ENCODE measurements at places on chromosomes 2 and 18.

GRCh38 chr2:98313492-98314250, 32.6 kb upstream of the CNGA3 start:
- DNase-seq: no peak

GRCh38 chr2:228956701-228957474, 314.2 kb downstream of the PID1 start:
- DNase-seq: no peak

GRCh38 chr2:904246-905024, 46.2 kb upstream of the SNTG2 start:
- DNase-seq: no peak

DNA sequence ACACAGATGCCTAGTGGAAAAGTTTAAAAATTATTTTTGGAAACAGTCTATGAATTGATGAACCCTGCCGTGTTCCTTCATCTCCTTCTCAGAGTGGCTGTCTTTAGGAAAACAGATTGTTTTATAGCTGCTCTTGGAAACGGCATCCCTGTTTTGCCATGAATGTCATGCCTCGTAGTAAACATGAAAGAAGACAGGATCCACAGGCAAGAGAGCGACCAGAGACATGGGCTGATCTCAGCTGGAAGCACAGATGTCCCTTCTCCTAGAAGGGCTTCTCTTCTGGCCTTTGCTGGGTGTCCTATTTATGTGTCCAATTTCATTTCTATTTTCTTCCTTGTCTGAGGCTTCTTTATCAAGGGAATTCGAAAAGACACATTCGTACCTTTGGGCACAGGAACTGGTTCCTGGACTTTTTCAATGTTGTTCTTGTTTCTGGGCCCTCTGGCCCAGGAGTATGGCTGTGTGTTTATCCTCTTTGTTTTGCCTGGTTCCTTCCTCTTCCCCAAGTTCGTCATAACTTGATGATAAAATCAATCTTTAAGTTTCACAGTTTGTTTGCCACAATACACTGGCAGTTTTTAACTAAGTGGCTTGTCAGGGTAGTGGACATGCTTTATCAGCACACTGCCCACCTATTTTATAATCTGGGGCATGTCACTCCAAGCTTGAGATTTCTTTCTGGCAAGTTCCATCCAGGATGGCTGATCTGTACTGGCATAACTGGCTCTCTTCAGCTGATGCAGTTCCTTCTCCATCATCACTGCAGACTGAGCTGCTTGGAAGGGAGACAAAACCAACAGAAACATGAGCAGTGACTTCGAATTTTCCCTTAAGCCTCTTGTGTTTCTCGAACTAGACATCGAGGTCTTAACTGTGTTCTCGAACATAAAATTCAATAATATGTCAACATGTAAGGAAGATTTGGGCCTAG, 63.2 kb upstream of the MGAT4A start:
- no peak for DNase-seq

- no peak for DNase-seq
These were observed 234.7 kb downstream of the TTC32 start for GRCh38 chr2:19667085-19667484.

DNA sequence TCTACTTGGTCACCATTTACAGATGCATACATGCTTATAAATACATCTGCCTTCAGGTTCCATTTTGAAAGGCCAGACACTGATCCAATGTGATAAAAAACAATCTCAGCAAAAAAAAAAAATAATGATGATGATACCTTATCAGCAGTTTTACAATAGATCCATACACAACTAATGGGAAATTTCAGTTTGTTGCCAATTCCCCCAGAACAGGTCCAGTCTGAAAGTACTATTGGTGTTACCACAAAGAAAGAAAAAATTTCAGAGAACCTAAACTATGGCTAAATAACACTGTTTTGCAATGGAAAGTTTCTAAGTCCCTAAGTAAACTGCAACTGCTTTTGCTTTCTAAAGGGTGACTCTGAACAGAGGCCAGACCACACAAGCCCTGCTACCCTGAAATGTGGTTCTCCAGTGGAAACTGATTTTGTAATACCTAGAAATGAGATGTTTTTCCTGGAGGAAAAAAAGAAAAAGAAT, 54.1 kb downstream of the LPIN2 start:
- no peak for DNase-seq

DNA sequence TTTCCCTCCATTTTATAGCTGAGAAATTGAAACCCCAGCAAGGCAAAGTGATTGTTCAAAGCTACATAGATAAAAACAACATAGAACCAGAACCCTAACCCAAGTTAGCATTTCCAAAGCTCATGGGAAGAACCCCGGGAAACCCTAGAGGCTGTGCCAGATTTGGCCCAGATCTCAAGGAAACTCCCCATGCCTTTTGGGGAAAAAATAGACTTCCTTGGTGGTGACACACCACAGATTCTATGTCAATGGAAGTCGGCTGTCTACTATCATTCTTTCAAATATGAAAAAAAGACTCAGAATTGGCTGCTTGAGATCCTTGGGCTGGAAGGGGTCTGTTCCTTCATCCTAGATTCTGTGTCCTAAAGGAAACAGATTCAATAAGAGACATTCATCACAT, 8.4 kb downstream of the COL6A3 start:
- no peak for DNase-seq

DNA sequence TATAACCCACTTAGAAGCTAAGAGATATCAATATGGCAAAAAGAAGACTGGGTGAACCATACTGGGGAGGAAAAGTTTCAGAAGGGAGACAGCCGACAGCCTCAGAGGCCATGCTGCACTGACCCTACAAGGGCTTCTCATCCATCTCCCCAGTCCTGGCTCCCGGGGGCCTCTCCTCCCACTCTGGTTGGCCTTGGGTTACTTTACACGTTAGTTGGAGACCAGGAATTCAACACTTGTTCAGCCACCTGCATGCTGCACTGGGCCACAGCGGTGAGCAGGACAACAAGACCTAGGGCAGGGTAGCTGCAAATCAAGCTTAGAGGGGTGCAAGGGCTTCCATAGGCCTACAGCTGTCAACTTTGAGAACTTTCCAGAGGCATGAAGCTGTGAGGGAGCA, 28.6 kb upstream of the IL1R2 start:
- no peak for DNase-seq

DNA sequence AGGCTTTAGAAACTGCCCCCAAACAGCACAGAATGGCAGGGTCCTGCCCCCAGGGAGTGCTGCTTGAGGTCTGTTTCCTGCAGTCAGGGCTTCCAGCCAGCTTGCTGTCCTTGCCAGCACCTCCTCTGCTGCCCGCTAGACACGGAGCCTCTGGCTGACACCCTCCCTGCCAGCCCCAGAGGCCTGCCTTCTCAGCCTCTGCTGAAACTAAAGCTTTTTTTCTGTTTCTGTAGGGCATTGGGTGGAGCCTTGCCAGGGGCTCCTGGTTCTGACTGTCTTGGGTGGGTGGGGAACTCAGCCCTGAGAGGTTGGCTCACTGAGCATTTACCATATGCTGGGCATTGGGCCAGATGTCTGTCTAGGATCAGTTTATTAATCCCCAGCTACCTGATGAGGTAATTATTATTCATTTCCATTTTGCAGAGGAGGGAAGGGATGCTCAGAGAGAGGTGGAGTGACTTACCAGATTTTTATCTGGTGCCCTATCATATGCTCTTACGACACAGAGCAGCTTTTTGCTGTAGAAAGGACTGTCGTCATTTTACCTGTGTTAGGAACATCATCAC, 35.4 kb downstream of the INPP4A start:
- no peak for DNase-seq

DNA sequence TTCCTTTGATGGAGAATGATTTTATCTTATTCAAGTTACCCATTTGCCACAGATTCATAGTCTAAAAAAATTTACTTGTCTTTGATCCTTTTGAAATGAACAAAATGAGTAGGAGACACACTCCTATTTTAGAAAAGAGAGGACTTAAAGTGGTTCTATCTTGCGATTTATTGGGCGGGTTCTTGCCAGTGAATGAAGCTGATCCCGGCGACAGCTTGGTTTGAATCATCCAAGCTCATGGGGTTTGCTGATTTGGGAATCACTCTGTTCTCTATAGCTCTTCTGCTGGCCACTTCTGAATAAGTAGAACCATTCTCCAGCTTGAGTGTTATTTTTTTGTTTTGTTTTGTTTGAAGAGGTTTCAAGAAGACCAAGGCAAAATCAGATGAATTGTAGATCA, 25.5 kb upstream of the PPP1CB start:
- DNase-seq: no peak
